ENCODE measurements at places on chromosomes 5 and 9.
A peak's percentile ranks its signal among the peaks of the same experiment; 100 is the strongest.

DNA sequence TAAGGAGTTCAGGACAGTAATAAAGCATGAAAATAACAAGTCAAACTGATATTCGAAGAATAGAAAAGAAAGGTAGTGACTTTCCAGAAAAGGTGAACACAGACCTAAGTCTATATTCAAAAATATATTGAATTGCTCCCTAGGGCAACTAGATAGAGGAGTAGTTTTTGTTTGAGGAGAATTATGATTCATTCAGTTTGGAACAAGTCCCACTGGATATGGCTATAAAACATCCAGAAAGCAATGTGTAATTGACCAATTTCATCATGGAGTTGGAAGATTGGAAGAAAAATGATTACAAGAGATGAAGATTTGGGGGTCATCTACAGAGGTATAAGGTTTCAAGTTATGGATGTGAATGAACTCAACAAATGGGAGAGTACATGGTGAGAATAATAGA, 117.5 kb upstream of the ZNF462 start:
- DNase-seq, result no peak

GRCh38 chr5:109089191-109089590, 320.6 kb downstream of the PJA2 start:
- no peak for DNase-seq

GRCh38 chr5:56279291-56279690, 46.2 kb upstream of the ANKRD55 start:
- no peak for DNase-seq

DNA sequence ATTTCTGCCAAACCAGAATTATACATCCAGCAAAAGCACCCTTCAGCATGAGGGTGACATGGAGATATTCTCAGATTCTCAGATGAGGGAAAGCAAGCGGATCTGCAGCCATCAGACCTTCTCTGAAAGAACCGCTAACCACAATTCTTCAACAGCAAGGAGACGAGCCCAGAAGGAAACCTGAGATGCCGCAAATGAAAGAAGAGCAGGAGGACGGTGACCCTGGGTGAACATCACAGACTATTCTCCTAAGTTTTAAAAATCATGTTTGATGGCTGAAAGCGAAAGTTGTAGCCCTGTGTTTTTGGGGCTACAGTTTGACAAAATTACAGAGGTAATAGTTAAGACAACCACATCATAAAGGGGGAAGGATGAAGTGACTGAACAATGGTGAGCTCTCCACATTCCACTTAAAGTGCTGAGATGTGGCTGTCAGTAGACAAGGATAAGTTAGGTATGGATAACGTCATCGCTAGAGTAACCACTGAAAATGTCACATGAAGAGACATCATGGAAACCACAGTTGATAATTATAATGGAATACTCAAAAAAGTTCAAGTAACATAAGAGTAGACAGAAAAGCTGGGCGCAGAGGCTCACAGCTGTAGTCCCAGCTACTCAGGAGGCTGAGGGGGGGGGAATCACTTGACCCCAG, 31.5 kb upstream of the NSMF start:
- no peak for DNase-seq

DNA sequence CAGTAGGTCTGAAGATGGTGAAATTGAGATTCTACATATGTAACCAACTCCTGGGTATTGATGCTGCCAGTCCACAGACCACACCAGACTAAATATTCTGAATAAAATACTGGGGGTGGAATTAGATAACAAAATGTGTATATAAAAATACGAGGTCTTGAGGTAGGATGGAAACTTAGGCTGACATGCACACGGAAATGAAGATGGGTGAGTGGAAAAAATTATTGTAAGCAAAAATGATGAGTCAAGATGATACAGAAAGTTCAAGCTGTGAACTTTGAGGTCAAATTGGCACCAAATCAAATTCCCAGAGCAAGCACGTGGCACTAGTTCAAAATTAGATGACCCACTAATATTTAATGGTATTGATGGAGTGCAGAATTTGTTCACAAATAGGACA, 713.4 kb upstream of the ACO1 start:
- DNase-seq, result no peak

DNA sequence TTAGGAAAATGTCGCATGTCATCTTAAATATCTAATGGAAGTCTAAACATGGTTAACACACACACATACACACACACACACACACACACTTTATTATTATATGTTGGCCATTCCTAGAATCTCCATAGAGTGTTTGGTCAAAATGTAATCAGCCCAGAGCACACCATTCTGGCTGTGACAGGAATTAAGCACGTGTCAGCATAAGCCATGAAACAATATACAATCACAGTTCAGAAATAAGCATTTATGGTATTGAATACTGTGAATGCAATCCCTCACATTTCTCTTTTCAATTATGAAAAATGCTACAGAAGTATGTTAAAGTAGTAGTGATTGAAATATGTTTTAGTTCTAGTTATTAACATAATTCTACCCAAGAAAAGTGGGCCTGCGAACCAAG, 611.6 kb downstream of the PRELID2 start:
- no peak for DNase-seq

- DNase-seq, result peak; percentile 81
Observed at GRCh38 chr5:1801222-1801966, at the start of gene NDUFS6. Gene NDUFS6 (plus strand): TSS chr5:1801407. CDS start chr5:1801418, 11 bp downstream.

DNA sequence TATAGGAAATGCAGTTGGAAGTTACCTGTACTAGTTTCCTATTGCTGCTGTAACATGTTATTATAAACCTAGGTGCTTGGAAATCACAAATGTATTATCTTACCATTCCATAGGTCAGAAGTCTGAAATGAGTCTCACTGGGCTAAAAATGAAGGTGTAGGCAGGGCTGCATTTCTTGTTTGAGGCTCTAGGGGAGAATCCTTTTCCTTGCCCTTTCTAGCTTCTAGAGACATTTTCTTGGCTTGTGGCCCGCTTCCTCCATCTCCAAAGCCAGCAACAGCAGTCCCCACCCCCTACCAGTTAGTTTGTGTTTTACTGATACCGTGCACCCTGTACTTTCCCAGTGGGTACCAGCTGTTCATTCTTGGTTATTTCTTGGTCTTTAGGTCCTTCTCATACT, 153.3 kb downstream of the SLF1 start:
- no peak for DNase-seq

DNA sequence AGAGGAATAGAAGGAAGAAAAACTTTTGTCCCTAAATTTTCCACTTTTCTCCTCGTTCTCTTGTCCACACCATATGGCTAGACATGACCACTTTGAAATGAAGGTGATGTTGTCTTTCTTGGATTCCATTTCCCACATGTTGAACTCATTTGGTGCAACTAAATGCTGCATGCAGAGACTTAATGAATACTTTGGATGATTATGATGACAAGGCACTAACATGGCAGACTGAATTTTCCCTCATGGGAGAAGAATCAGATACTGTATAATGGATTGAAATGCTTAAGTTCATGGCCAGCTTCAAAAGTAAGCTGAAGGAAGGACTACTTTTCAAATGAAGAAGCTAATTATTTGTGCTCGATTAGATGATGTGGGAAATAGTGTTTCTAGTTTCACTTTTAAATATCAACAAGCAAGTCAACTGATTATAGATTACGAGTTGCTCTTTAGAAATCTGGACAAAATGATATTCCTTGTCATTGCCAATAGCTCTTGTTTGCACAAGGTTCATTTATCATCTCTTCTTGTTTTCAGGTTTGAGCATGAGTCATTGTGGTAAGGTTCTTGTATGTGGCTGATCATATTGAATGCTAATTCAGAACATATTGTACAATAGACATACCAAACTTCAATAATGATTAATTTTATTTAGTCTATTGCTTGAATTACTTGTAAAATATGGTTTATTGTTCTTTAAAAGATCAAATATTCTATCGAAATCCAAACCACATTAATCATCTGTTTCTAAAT, 501.3 kb upstream of the FTMT start:
- no peak for DNase-seq

DNA sequence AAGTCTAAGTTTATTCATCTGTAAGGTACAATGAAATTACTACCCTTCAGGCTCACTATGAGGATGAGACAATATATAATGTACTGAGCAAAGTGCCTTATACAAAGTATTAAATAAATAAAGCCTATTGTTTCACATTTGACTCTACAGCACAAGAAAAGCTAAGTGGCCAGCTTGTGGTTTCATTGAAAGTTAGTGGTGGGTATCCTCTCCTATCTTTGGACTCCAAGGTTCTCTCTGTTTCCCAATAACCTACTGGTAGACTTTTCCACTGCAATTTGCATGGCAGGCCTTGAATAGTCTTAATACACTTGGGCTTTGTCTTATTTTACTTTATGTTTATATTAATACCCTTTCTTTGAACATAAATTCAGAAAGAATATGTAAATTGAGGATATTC, 262.7 kb downstream of the DEPDC1B start:
- no peak for DNase-seq

DNA sequence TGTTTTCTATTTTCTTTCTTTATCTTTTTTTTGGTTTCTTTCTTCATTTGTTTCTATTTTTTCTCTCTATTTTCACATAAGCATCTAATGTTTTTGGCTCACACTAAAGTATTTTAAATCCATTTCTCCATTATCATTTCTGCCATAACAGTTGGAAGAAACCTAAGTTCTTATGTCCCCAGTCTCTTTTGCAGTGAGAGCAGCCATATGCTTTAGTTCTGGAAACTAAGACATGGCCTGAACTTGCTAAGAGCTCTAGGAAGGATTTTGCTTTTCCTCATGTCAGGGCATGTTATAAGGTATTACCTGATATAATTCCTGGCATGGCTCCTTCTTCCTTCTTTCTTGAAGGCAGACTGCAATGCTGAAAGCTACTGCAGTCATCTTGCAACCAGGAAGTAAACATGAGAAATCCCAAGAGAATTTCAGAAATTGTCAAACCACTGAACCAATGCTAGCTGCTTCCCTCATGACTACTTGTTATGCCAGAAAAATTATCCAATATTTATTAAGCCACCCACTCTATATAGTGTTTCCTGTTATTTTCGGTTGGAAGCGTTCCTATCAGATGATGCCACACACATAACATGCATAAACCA, 171.1 kb downstream of the TAF11L14 start:
- no peak for DNase-seq

DNA sequence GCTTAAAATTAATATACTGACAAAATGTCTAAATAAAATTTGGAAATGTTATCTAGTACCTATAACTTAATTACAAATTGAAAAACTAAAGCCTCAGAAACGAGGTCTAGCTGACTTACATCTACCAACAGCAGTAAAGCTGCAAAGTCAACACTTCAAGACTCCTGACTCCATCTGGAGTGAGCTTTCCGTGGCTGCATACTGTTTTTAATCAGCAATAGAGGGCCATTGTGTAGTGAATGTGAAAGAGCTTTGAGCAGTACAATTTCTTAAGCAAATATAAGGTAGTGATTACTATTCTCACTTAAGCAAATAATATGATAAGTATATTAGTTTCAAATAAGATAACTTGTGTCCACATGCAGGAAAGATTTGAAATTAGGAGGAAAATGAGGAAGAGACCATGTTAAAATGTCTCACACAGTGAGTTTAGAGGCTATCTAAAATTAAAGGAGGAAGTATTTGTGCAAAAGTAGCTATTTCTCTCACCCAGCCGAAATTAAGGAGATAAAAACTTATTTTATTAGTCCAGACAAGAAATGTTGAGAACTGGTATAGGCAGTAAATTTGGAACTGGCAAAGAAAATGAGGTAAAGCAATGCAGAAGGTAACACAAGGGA, 6.4 kb downstream of the SPINK6 start:
- DNase-seq, result no peak
